ENCODE measurements at places on chromosomes 13 and 19.
A peak's percentile ranks its signal among the peaks of the same experiment; 100 is the strongest.

- no peak for DNase-seq
Observed at GRCh38 chr13:36217456-36217855, 3.1 kb upstream of the SOHLH2 start.

DNA sequence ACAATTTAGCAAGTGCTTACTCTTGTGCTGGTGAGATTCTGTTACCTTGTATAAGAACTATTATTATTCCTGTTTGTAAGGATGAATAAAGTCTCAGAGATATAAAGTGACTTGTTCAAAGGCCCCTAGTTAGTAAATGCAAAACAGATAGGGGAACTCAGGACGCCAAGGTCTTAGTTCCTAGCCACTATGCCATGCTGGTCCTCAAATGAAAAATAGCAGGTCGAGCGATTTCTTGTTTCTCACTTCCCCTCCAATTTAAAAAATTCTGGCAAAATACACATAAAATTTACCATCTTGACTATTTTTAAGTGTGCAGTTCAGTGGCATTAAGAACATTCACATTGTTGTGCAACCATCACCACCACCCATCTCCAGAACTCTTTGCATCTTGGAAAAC, 1.1 kb downstream of the TECR start:
- DNase-seq = no peak

DNA sequence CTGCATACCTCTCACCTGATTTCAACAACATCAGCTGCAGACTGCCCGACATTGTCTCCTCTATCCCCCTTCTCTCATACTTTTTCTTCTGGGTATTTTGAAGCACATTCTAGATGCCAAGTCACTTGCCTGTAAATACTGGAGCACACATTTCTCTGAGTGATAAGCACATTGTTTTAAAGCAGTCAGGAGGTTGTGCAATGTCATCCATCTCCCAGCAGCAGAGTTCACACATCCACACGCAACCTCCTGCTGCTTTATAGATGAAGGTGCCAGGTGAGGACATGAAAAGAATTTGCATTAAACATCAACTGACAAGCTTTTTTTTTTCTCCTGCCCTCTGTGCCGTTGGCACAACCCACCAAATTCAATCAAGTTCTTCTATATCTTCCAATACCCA, 5.5 kb downstream of the UPK1A start:
- DNase-seq = peak; percentile 93

- no peak for DNase-seq
Observed at GRCh38 chr13:75902166-75903104, 266.3 kb downstream of the LMO7 start.

- no peak for DNase-seq
Observed at GRCh38 chr19:10270180-10270615, 722 bp upstream of the ICAM1 start.

GRCh38 chr13:46032341-46032740, 20.2 kb downstream of the ZC3H13 start:
- no peak for DNase-seq

- DNase-seq = no peak
Observed at GRCh38 chr13:63184693-63185092, 1769.0 kb upstream of the PCDH20 start.

GRCh38 chr19:5293612-5294378, 46.8 kb downstream of the PTPRS start:
- no peak for DNase-seq

- DNase-seq = no peak
Observed at GRCh38 chr13:109949397-109949796, 163.0 kb upstream of the IRS2 start.

- DNase-seq = no peak
Observed at GRCh38 chr13:73171926-73172325, 113.1 kb downstream of the KLF5 start.

DNA sequence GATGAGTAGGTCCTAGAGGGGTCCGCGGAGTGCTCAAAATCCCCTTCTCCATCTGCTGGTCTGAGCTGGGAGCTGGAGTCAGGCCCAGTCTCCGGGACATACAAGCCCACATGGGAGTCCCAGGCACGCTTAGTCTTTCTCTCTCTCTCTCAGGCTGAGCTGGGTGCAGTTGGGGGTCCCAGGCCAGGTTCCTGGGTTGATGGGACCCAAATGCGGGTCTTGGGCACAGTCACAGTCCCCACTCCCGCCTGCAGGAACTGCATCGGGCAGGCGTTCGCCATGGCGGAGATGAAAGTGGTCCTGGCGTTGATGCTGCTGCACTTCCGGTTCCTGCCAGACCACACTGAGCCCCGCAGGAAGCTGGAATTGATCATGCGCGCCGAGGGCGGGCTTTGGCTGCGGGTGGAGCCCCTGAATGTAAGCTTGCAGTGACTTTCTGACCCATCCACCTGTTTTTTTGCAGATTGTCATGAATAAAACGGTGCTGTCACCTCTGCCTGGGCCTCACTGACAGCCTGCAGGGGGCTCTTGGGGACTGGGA, 23.8 kb downstream of the CYP4F12 start:
- DNase-seq = no peak

- DNase-seq = no peak
Observed at GRCh38 chr13:60755380-60756163, 358.6 kb downstream of the TDRD3 start.

DNA sequence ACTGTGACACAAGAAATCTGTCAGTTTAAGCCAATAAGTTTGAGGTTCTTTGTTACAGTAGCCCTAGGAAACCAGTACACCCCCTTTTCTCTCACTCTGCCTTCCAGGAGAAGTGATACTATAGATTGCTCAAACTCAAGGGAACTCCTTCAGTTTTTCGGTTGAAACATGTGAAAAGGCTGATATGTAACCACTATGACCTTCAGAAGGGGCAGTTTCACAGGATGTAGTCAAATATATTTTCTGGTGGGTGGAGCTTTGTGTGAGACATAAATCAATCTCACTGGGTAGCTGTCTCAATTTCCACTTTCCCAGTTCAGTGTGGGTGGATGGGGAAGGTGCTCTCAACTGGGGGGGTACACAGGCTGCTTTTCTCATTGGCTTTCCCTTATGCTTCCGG, 41.7 kb downstream of the HTR2A start:
- no peak for DNase-seq

DNA sequence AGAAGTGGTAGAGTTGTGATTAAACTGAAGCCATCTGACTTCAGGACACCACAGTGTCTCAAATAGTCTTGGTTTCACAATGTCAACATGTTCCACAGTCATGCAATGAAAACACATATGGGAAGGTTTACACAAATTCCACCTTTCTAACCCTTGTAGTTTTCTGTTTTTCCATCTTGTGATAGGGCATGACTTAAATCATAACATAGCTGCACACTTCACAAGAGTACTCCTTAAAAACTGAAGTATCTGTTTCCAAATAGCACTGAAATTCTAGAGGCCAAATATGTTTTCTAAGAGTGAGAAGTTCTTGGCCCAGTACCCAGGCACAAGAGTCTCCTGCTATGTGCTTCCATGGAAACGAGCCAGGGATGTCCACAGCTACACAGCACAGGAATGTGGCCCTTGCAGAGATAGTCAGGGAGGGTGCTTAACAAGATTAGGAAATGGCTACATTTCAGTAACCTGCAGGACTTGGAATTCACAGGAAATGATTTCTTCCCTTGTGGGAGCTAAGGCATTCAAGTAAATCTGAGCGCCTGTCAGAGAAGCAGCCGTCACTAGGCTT, 269.1 kb downstream of the NDFIP2 start:
- DNase-seq = no peak

DNA sequence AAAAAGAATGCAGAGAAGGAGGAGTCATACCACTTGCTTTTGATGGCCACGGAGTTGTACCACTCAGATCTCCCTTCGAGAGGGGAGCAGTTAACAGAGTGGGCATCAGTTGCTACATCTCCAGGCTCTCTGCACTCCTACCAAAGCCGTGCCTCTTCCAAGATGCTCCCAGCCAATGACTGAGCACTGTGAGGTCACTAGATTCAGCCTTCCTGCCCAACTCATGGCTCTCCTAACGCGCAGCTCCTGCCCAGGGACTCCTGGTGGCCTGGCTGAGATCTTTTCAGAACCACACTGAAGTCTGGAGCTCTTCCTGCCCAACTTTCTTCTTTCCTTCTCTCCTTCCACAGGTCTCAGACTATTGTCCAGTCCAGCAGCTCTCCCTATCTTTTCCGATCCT, 66.7 kb downstream of the LHFPL6 start:
- DNase-seq = no peak

DNA sequence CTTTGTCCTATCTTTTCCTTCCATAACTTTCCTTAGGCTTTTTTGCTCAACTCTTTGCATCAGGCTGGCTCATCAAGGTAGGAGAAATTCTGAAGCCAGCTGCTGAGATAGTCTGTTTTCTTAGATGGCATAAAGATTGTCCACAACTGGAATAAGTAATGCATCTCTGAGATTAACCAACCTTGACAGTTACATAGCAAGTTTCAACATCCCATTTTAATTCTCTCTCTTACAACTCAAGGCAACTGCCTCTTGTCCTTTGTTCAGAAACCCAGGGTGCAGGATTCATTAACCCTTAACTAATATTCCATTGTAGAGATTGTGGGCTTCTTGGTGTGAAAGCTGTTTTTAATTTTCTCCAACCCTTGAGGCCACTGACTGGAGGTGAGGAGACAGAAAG, 239.2 kb downstream of the LACC1 start:
- DNase-seq = no peak

GRCh38 chr19:32869966-32870573, 503 bp upstream of the SLC7A9 start:
- peak; percentile 37 for DNase-seq

DNA sequence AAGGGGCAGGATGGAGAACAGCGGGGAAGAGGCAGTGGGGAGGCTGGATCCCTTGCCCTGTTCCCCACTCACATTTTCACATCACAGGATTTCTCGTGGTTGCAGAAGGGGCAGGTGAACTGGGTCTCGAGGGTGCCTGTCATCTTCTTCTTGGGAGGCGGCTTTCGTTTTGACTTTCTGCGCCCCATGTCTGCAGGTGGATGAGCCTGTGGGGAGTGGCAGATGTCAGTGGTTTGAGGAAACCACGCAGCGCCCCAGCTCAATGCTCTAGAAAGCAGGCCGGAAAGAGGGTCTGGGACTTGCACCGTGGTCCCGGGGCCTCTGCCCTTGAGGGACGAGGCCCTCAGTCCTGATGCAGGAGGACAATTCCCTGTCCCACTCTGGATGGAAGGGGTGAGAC, 4.9 kb downstream of the ELOF1 start:
- DNase-seq = no peak

- DNase-seq = no peak
Observed at GRCh38 chr19:40357640-40358039, 9.1 kb downstream of the PLD3 start.

DNA sequence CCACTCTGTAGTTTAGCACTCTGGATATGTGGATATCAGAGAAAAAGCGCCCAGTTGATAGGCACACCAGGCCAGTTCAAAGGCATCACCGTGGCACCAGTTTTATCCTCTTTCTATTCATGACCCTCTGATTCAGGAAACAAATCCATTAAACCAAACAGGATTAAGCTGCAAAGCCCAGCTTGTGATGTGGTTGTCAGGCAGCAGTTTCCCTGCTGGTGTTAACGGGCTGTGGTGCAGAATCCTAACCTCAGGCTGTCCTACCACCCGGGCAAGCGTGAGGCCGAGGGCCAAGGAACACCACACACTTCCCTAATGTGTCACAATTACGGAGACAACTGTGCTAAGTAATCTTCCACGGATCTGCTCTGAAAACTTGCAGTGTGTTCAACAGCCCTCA, 209.1 kb downstream of the OLFM4 start:
- DNase-seq = no peak

- peak; percentile 69 for DNase-seq
Observed at GRCh38 chr13:42969565-42970172, 22.4 kb downstream of the EPSTI1 start.

DNA sequence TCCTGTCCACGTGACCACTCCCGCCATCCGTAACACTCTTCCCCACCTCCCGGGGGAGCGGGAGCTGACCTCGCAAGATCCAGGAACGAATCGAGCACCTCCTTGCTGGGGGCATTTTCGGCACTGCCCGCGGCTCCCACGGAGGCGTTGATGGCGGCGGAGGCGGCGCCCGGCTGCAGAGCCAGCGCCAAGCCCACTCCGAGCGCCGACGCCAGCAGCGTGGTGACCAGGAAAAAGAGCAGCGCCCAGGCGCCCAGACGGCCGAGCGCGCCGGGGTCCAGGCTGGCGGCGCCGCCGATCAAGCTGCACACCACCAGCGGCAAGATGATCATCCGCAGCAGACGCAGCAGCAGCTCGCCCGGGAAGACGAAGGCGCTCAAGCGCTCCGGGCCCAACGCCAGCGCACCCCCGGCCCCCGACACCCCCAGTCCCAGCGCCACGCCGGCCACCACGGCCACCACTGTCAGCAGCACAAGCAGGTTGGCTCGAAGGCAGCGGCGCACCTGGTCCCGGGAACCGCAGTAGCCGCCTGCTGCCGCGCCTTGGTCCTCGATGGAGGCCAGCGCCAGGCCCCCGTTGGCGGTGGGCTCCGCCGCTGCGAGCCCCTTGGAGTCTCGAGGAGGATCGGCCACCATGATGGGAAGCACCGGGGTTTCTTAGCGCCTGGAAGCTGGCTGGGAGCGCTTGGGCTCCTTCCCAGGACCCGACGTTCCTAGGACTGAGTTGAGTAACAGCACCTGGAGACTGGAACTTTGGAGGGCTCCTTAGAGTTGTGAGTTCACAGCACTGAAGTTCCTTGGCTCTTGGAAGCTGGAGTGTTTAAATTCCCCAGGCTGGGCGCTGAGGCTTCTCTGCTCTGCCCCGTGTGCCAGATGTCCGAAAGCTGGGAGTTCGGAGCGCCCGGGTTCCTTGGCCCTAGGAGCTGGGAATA, 798 bp downstream of the SLC1A5 start:
- peak; percentile 66 for DNase-seq

GRCh38 chr13:111556496-111556895, 236.1 kb downstream of the TEX29 start:
- no peak for DNase-seq

GRCh38 chr13:23621316-23621645, 51.1 kb downstream of the TNFRSF19 start:
- DNase-seq = no peak

- no peak for DNase-seq
Observed at GRCh38 chr13:94515374-94515773, 35.9 kb upstream of the DCT start.

Measured in HuH-7 (cell line).